ENCODE measurements at places on chromosomes 4 and X.

DNA sequence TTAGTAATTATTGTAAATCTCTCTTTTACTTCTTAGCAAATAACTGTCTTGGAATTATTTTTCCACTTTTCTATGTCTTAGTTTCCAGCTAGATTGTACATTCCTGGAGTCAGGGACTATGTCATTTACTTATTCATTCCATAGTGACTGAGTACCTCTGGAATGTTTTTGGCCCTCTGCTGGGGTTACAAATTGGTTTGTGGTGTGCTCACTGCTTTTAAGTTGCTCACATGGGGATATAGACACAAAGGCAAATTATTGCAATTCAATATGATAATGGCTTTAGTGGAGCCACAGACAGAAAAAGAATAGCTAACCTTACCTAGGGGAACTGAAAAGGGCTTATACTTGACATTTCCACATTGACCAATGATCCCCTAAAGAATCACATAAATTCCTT lies 63.7 kb upstream of the PDGFRA start:
- no peak for DNase-seq

- no peak for DNase-seq
These were observed 669.2 kb upstream of the AADAT start for GRCh38 chr4:170758988-170759387.

DNA sequence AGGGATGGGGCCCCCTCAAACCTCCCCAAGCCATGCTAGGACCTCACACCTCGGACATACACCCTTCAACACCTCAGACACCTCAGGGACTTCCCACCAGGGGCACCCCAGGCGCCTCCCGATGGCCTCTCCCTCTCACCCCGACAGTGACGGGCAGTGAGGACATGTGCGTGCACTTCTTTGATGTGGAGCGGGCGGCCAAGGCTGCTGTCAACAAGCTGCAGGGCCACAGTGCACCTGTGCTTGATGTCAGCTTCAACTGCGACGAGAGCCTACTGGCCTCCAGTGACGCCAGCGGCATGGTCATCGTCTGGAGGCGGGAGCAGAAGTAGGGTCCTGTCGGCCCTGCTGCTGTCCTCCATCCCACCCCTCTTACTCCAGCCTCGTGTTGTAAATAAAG lies 7.4 kb downstream of the WDR13 start:
- DNase-seq: no peak

GRCh38 chr4:147596981-147597380 lies 20.2 kb upstream of the TMEM184C start:
- no peak for DNase-seq

- DNase-seq: no peak
These were observed 86.2 kb downstream of the SLC39A8 start for GRCh38 chr4:102259081-102259480.

GRCh38 chrX:120428309-120428708 lies 40.8 kb downstream of the LAMP2 start:
- DNase-seq: no peak

DNA sequence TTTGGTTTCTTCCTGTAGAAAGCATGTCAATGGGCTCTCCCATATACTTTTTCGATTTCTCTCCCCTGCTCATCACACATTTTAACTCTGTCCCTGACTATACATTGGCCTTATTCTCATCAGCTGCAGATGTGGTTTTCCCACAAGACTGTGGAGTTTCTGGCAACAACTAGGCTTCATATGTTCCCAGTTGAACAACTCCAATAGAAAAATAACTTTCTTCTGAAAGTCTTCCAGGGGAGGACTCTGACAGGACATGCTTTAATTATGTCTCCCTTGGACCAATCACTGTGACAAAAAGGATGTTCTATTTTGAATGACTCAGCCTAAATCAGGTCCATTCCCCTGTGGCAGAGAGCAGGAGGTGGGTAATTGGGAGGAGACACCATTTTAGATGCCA lies 28.1 kb downstream of the SPANXC start:
- DNase-seq: no peak

GRCh38 chrX:68868902-68869800 lies 40.3 kb downstream of the EFNB1 start:
- DNase-seq: no peak

DNA sequence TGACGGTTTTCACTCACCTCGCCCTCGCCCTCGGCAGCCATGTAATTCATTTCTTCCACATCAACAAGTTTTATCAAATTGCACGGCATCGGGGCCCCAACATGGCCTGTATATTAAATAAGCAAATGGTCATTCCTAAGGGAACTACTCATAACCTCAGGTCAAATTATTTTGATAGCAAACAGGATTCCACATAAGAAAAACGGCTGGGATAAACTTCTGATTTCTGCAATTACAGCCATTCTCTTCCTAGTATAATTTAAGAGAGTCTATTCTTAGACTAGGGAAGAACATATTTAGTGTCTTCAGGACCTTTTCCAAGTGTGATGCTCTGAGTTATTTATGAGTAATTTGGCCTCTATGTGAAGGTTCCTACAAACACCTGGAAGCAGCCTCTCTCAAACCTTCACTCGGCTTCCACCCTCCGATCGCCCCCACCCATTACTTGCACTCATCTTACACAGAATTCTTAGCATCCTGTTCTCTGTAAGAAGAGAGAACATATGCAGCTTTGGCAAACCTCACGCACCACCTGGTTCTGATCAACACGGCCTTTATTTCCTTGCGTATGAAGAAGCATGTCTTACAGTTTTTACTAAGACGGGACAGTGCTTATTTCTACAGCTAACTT lies 29.4 kb upstream of the CENPU start:
- DNase-seq: no peak

DNA sequence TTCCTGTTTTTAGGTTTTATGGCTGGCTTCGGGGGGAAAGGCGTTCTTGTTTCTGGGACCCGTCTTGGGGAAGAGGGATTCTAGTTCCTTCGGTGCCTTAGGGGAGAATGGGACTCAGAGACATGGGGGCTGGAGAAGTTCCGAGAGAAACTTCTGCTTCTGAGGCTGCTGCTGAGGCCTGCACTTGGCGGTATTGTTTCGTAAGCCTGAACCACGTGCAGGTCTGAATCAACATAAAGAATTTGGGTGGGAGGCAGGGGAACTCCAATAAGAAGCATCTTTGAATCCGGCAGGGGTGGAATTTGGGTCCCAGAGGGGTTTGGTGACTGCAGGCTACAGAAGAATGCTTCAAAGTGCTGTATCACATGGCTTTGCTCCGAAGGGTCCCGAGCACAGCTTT lies 15.1 kb downstream of the XG start:
- no peak for DNase-seq

DNA sequence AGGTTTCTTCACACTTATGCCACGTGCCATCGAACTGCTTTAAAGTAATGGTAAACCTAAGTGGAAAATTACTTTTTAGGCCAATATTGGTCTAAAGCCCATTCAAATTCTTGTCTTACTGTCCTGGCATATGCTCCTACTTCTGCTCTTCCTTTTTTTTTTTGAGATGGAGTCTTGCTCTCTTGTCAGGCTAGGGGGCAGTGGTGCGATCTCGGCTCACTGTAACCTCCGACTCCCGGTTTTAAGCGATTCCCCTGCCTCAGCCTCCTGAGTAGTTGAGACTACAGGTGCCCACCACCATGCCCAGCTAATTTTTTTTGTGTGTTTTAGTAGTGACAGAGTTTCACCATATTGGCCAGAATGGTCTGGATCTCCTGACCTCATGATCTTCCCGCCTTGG lies 129.0 kb upstream of the TECRL start:
- DNase-seq: no peak

DNA sequence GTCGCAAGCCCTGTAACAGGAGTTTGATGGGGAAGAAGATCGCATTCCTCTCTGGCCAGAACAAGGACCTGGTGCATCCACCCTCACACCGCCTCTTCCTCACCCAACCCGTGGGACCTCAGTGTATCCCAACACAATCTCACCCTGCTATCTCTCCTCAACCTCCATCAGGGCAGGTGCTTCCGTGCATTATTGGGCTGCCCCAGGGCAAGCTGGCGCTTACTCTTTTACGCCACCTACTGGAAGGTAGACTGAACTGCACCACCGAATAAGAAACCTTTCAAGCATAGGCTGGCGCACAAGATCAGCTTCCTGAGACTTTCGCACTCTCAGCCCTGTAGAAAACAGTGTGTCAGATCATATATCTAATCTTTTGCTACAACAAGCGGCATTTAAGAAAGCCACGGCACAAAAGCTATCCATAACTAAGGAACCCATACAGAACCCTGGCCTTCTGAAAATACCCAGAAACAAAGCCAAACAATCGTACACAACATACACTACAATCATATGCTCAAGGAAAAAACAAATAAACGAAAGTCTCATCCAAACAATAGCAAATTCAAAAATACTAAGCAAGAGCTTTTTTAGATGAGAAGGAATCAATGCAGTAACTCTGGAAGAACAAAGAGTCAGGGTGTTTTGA lies 209.3 kb downstream of the UGT8 start:
- DNase-seq: peak; percentile 31

DNA sequence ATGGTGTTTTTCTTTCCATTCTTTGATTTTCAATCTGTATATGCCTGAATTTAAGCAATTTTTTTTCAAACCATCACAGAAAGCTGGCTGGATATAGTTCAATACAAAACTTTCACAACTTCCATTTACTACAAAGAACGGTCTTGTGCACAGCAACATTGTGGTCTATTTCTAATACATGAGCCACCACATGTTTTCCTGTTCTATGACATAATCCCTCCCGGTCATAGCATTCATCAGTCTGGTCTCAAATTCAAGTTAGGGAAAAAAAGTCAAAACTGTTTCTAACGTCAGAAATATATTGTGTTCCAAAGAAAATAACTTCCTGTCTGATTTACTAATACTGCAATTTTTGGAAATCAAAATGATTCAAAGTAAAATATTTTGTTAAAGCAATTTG lies 7.5 kb upstream of the CXCL6 start:
- DNase-seq: no peak

- DNase-seq: no peak
These were observed 83.8 kb upstream of the ZIC3 start for GRCh38 chrX:137482136-137482535.
